Endodermal cell (in vitro differentiated cells): ENCODE measurements at places on chromosomes 1 and 21. TPM values are rescaled to one million over a fixed set of nuclear protein-coding genes. Genes with fewer than 3 reads are reported as not detected.
A peak's percentile ranks its signal among the peaks of the same experiment; 100 is the strongest.

C1orf115 gene
- total RNA-seq = 6.1 and 7.5 TPM in 2 replicates

DNA sequence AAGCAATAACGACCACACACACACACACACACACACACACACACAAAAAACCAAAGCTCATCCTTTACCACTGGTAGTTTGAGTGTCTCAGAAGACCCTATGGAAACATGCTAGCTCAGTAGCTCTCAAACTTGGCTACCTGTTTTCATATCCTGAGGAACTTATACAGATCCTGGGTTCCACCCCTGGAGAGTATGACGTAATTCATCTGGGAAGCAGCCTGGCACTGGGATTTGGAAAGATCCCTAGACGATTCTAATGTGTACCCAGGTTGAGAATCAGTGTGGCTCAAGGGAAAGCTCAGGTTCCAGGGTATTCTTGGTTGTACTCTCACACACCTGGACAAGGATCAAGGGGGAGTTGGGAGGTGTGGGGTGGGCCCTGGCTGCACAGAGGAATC lies 85.9 kb downstream of the SELENOF start:
- H3K27ac ChIP-seq = no peak overlapping the region
- H3K36me3 ChIP-seq = no peaks in the 10 kb centered on the region
- no peak for DNase-seq
- H3K4me3 ChIP-seq = no peak overlapping the region
- H3K27me3 ChIP-seq = no peaks in the 10 kb centered on the region

DNA sequence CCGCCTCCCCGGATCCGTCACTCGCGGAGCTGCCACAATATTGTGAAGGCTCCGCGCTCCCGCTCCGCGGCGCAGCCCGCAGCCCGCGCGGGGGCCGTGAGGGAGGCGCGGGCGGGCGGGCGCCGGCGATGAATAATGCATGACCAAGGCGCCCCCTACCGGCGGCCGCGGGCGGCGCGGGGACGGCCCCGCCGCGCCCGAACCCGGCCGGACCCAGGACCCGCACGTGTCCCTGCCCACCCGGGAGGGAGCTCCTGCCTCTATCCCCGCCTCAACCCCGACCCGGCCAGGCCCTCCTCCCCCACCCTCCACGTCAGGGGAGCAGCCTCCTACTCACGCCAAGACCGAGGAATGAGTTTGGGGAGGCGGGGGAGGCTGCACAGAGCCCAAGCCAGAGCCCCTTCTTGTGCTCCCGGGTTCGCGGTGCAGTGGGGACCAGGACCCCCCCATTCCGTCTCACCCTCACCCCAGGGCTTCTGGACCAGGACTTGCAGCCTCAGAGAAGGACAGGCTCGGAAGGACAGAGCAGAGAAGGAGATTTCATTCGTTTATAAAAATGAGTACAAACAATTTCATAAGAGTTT lies 70.8 kb upstream of the CASZ1 start:
- no peaks in the 10 kb centered on the region for H3K4me1 ChIP-seq
- no peak overlapping the region for H3K27ac ChIP-seq
- peaks cover 59% of the 10 kb centered on the region for H3K27me3 ChIP-seq
- peak; percentile 89 for DNase-seq
- H3K4me3 ChIP-seq = no peak overlapping the region

- no peak overlapping the region for H3K4me3 ChIP-seq
- no peak overlapping the region for H3K27ac ChIP-seq
- DNase-seq = no peak
- no peaks in the 10 kb centered on the region for H3K36me3 ChIP-seq
- no peaks in the 10 kb centered on the region for H3K27me3 ChIP-seq
These were observed 801.3 kb upstream of the ADGRL4 start for GRCh38 chr1:79807816-79808215.

DNA sequence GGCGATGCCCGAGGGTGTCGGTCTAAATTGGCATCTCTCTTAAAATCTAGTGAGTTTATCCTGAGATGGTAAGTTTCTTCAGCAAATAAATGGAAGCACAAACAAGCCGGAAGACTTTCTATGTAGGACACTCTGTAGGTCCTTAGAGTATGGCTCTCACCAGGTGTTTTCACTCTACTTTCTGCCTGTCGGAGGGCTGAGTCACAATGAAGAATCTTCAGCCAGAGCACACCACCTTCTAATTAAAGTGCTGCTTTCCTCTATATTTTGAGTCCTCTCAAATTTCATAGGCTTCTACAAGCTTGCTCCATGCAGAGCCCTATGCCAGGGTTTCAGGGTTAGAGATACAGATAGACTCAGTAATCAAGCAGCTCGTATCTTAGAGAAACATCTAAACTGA lies 27.1 kb downstream of the KCNK1 start:
- H3K4me1 ChIP-seq = peaks cover 11% of the 10 kb centered on the region
- H3K4me3 ChIP-seq = no peak overlapping the region
- H3K27me3 ChIP-seq = no peaks in the 10 kb centered on the region
- H3K36me3 ChIP-seq = peaks cover 38% of the 10 kb centered on the region

DNA sequence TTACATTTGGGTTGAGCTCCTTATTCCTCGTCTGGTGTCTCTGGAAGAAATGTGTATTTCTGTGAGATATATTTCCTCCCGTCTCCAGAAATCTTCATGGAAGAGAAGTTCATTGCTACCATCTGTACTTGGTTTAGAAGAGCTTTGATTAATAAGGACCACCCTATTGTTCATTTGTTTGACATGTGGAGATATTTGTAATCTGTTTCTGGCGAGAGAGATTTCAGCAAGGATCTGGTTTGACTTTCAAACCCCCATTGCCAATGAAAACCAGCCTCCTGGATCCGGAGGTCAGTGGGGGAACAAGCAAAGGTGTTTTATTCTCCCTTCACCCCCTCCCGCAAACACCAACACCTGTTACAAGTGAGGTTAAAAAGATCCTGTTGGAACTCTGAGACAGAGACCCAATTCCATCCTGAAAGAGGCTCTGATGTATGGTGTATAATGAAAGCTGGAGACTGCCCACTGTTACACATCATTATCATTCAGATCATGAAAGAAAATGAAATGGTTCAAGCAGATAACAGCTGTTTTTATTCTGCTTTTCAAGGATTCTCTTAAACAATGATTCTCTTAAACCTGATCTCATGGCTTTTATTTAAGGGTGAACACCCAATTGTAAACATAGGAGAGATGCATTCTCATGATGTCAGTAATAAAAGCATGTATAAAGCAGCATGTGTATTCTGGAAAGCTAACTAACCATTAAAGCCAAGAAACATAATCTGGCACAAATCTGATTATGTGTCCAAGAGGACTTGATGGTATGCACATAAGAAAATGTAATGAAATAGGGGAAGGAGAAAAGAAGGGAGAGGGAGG lies 393.5 kb upstream of the ADGRL2 start:
- no peak for DNase-seq
- H3K4me3 ChIP-seq = no peak overlapping the region

CFHR1 gene
- not detected in 2 replicates for total RNA-seq

SNRNP40 gene
- 98.6 and 100 TPM in 2 replicates for total RNA-seq

GRCh38 chr1:169091480-169091941 lies 15.0 kb upstream of the ATP1B1 start:
- H3K36me3 ChIP-seq = no peaks in the 10 kb centered on the region
- no peak overlapping the region for H3K27ac ChIP-seq
- H3K4me1 ChIP-seq = peaks cover 7% of the 10 kb centered on the region
- H3K4me3 ChIP-seq = no peak overlapping the region
- no peak for DNase-seq
- no peaks in the 10 kb centered on the region for H3K27me3 ChIP-seq

- no peaks in the 10 kb centered on the region for H3K4me1 ChIP-seq
- no peak overlapping the region for H3K27ac ChIP-seq
- no peaks in the 10 kb centered on the region for H3K36me3 ChIP-seq
- DNase-seq = no peak
- no peaks in the 10 kb centered on the region for H3K27me3 ChIP-seq
These were observed 467.3 kb downstream of the CAMTA1 start for GRCh38 chr1:7252411-7253117.

GRCh38 chr1:24186993-24187790 lies at the start of gene IFNLR1:
Gene IFNLR1, minus strand, starts transcription at chr1:24187289. Its CDS starts 41 bp downstream, at chr1:24187248.
- H3K4me3 ChIP-seq = peak within 1 kb of the TSS; percentile 90
- peak; percentile 95 for DNase-seq
- H3K4me1 ChIP-seq = no peaks in the 10 kb centered on the region
- no peaks in the 10 kb centered on the region for H3K36me3 ChIP-seq

NGF gene
- 0.26 and 0.29 TPM in 2 replicates for total RNA-seq

EVA1C gene
- 0.68 TPM in 1 of 2 replicates, not detected in the other for total RNA-seq

GRCh38 chr1:112637254-112638109 lies 17.9 kb downstream of the CAPZA1 start:
- H3K4me1 ChIP-seq = peaks cover 5% of the 10 kb centered on the region
- H3K27ac ChIP-seq = no peak overlapping the region
- no peaks in the 10 kb centered on the region for H3K27me3 ChIP-seq

DNA sequence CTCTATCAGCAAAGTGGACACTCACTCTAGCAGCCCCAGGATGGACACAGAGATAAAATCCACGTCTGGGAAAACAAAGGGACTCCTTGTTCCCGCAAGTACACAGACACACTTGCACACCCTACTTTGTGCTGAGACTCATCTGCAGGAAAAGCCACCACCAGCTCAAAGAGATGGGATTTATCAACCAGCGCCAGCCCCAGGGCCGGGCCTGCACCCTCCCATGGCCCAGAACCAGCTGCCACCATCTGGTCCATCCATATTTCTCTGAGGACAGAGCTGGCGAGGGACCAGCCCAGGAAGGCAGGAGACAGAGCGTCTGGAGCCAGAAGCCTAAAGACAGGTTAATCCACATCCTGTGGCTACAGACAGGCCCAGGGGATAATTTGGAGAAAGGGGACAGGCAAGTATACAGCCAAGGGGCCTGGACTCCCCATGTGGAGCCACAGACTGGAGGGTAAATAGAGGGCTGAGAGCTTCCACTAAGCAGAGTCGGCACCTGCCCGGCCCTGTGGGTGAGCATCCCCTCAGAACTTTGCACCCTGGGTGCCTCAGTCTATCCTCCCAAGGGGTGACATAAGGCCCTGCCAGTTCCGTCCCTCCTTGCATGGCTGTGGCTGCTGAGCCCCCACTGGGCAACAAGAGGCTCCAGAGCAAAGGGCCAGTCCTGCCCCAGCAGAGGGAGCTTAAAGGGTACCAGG lies 233.9 kb downstream of the PTPRU start:
- no peaks in the 10 kb centered on the region for H3K36me3 ChIP-seq
- H3K27me3 ChIP-seq = no peaks in the 10 kb centered on the region
- no peak overlapping the region for H3K27ac ChIP-seq

- DNase-seq = no peak
- peaks cover 17% of the 10 kb centered on the region for H3K27me3 ChIP-seq
- peaks cover 3% of the 10 kb centered on the region for H3K4me1 ChIP-seq
- no peaks in the 10 kb centered on the region for H3K36me3 ChIP-seq
These were observed 407 bp downstream of the CAMSAP2 start for GRCh38 chr1:200738949-200739651.

DNA sequence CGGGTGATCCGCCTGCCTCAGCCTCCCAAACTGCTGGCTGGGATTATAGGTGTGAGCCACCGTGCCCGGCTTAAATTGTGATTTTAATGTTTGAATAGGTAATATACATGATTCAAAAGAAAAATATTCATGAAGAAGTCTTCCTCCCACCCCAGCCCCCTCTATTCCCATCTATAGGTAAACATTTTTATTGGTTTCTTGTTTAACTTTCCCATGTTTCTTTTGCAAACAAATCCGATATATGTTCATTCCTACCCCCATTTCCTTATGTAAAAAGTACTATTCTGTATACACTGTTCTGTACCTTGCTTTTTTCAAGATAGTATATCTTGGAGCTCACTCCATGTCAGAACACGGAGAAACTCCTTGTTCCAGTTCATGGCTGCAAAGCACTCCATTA lies 23.2 kb downstream of the RPS6KA1 start:
- no peak overlapping the region for H3K27ac ChIP-seq
- no peak for DNase-seq
- peaks cover 16% of the 10 kb centered on the region for H3K36me3 ChIP-seq
- no peaks in the 10 kb centered on the region for H3K4me1 ChIP-seq

DNA sequence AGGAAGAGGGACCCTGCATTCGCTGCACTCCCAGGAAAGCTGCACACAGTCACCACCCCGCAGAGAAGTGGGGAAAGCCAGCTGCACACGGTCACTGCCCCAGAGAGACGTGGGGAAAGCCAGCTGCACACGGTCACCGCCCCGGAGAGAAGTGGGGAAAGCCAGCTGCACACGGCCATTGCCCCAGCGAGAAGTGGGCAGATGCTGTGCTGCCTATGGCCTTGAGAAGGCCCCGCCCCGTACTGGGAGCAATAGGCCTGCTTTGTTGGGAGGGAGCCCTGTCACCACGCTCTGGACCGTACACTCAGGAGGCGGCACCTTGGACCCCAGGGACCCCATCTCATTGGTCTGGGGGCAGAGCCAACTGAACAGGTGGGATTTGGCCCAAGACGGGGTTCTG lies 4.3 kb upstream of the GPR153 start:
- no peak for DNase-seq
- peaks cover 4% of the 10 kb centered on the region for H3K4me1 ChIP-seq
- peaks cover 11% of the 10 kb centered on the region for H3K27me3 ChIP-seq

LCE2C gene
- not detected in 3 replicates for total RNA-seq

MFSD2A gene
- 8.5 to 25.6 TPM (median 9.4 TPM) in 3 replicates for total RNA-seq

TMPRSS3 gene
- not detected in 3 replicates for total RNA-seq

AIRE gene
- 1.2 to 4.0 TPM (median 1.2 TPM) in 3 replicates for total RNA-seq

DNA sequence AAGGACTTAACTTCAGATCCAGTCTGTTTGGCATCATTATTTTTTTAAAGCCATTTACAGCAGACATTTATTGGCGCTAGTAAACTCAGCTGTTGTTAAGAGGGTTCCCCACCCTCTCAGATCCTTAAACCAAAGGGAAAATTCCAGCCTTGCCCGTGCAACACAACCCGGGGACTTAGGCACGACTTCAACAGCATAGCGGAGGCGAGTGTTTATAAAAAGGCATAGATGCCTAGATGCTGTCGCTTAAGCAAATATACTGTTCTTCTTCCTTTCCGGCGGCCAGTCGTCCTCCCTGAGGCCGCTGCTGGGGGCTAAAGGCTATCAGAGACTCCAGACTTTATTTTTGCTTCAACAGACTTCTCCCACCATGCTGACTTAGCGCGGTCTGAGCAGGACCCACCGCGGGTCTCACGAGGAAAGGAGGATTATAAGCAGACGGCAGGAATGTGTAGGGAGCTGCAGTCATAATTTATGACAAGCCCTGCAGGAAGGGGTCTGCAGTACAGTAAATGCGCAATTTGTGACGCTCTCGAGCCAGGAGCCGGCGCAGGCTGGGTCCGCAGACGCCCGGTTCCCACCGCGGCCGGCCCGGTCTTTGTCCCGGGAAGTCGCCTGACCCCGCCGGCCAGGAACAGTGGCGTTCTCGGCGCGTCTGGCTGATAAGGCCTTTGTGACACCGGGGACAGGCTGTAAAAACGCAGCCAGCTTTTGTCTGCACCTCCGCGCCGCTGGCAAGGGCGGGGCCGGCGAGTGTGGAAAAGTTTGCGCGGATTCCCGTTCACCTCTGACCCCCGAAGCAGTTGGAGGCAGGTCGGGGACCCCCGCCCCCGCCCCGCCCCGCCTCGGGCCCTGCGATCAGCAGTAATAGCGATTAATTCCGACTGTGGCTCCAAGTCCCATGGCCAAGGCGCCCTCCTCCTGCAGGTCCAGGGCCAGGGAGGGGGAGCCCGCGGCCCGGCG lies 61.2 kb upstream of the ARHGEF16 start:
- peaks cover 24% of the 10 kb centered on the region for H3K27me3 ChIP-seq
- H3K4me3 ChIP-seq = peak overlapping the region; percentile 30
- peaks cover 4% of the 10 kb centered on the region for H3K4me1 ChIP-seq
- peak overlapping the region; percentile 91 for H3K27ac ChIP-seq

TACSTD2 gene
- total RNA-seq = 0.14 to 0.53 TPM (median 0.51 TPM) in 3 replicates
